CD8-positive, alpha-beta T cell (primary cell): ENCODE measurements at places on chromosomes 7 and 10.

DNA sequence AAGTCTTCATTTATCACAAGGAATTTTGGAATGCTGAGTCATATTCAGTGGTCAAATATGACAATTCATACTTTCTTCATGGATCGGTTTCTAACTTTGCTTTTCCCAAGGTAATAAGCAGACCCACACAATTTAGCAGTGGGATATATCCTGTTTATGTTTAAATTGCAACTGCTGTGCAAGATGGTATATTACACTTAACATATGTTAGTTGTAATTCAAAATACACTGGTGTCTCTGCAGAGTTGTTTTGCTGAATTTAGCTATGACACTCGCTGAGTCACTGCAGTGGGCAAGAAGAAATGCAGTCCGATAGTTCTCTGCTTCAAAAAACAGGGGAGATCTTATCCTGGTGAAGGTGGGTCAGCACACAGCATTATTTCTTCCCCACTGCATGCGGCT lies 194.8 kb upstream of the PTN start:
- no peak for DNase-seq

DNA sequence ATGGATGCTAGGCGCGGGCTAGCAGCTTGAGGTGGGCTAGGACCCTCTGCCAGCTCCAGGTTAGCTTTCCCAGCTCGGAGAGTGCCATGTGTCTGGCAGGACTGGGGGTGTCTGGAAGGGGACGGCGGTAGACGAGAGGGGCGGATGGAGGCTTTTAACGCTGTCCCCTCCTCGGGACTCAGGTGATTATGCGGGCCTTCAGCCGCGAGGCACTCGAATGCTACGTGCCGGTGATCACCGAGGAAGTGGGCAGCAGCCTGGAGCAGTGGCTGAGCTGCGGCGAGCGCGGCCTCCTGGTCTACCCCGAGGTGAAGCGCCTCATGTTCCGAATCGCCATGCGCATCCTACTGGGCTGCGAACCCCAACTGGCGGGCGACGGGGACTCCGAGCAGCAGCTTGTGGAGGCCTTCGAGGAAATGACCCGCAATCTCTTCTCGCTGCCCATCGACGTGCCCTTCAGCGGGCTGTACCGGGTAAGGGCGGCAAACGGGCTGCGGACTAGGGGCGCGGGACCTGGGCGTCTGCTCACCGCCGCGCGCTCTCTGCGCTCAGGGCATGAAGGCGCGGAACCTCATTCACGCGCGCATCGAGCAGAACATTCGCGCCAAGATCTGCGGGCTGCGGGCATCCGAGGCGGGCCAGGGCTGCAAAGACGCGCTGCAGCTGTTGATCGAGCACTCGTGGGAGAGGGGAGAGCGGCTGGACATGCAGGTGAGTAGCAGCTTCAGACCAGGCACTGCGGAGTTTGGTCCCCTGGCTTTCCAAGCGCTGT lies 1.1 kb downstream of the CYP26A1 start:
- DNase-seq: no peak

- no peak for DNase-seq
These were observed 121.9 kb downstream of the SMURF1 start for GRCh38 chr7:99021941-99022560.

DNA sequence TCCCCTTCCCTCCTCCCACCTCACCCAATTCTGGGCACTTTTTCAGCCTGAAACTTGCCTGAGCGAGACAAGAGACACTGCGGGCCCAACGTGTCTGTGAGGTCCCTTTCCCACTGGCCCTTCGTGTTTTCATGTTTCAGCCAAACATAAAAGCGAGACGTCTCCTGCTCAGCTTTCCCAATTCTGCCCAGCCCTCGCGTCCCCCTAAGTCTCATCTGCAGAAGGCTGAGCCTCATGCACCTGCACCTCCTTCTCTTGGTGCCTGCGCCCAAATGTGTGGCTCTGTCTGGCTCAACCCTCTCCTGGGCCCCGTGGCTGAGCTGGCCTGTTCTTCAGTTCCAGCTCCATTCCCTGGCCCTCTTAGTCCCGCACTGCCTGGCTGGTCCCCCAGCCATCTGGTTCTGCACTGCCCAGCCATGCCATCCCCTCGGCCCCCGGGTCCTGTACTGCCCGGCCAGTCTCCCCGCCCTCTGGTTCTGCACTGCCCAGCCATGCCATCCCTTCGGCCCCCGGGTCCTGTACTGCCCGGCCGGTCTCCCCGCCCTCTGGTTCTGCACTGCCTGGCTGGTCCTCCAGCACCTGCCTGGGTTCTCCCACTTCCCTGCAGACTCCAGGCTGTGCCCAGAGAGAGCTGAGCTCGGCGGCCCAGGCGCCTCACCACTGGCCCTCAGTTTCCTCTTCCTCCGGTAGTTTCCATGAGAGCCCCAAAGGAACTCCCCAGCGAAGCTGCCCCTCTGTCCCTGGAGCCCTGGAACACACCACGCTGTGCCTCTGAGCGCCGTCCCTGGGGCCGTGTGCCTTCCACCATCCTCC lies 224.1 kb downstream of the DNAJB6 start:
- no peak for DNase-seq

- DNase-seq: no peak
These were observed 872.4 kb downstream of the LRMDA start for GRCh38 chr10:76303682-76304316.

GRCh38 chr10:88478256-88478655 lies 104.9 kb downstream of the RNLS start:
- no peak for DNase-seq

- no peak for DNase-seq
These were observed at the start of gene SFRP4 for GRCh38 chr7:37916673-37917660. TSS of gene SFRP4 (minus strand) at chr7:37916817. CDS start at chr7:37916537, 280 bp downstream.

- no peak for DNase-seq
These were observed 370.9 kb downstream of the SH2D4B start for GRCh38 chr10:80908611-80909010.

- peak; percentile 51 for DNase-seq
These were observed 10.8 kb upstream of the XPNPEP1 start for GRCh38 chr10:109933984-109934565.

DNA sequence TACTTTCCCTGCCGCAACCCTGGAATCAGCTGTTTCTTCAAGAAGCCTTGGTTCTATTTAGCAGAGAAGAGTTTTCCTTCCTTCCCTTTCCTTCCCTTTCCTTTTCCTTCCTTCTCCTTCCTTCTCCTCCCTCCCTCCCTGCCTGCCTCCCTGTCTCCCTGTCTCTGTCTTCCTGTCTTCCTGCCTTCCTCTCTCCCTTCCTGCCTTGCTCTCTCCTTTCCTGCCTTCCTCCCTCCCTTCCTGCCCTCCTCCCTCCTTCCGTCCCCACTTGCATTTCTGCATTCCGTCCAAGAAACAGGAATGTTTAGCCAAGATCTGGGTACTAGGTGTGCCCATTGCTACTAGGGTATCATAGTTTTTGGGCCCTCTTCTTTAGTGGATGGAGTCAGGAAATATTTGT lies 21.9 kb downstream of the SND1 start:
- no peak for DNase-seq

GRCh38 chr7:111735661-111736551 lies 173.6 kb upstream of the IMMP2L start:
- peak; percentile 60 for DNase-seq

DNA sequence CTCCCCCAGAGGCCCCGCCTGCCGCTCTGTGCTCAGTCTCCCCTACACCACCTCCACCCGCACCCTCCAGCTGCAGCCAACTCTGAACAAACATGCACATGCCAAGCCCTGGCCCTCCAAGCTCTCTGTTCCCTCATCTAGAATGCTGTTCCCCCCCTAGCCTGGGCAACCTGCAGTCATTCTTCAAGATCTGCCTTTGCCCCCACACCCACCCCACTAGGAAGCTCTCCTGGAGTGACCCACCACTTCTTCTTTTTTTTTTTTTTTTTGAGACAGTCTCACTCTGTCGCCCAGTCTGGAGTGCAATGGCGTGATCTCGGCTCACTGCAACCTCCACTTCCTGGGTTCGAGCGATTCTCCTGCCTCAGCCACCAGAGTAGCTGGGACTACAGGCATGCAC lies 13.7 kb downstream of the MYL10 start:
- DNase-seq: no peak

- DNase-seq: no peak
These were observed 128.6 kb downstream of the OAT start for GRCh38 chr10:124289851-124290795.

DNA sequence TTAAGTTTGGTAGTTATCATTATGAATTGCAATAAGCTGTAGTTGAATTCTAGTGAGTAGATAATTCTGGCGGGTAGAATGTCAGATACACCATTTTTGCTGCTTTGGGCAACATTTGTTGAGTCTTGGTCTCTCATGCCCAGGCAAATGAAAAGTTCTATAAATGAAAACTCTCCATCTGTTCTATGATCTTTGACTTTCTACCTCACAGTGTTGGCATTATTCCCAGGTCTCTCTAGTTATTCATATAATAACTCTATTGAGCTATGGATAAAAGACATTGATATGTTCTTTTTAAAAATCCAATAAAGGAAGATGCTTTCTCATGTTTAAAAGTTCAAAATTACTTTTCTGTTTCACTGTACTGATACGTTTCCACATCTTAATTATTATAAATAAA lies 415.3 kb upstream of the SEMA3D start:
- no peak for DNase-seq

DNA sequence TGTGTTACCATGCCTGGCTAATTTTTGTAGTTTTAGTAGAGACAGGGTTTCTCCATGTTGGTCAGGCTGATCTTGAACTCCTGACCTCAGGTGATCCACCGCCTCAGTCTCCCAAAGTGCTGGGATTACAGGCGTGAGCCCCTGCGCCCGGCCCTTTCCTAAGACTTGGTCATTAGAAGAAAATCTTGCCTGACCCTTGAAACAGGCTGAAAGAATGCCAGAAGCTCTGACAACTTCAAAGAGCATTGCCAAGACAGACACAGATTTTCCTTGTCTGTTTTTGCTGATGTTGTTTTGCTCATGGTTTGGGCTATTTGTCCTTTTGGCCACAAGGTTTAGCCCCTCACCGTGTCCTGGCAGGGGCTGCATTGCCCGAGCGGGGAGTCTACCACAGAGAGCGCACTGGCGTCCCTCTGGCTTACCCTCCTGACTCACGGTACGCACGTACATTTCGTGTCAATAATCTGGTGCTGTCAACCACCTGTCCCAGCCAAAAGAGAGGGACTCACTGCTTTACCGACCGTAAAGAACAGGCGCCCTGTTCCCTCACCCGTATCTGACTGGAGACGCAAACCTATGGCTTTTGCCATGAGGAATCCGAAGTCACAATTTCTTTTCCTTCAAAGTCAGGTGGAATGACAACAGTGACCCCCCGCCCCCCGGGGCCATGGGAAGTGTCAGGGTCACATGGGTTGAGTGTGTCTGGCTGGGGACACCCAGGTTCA lies 10.1 kb upstream of the INPP5A start:
- DNase-seq: no peak

DNA sequence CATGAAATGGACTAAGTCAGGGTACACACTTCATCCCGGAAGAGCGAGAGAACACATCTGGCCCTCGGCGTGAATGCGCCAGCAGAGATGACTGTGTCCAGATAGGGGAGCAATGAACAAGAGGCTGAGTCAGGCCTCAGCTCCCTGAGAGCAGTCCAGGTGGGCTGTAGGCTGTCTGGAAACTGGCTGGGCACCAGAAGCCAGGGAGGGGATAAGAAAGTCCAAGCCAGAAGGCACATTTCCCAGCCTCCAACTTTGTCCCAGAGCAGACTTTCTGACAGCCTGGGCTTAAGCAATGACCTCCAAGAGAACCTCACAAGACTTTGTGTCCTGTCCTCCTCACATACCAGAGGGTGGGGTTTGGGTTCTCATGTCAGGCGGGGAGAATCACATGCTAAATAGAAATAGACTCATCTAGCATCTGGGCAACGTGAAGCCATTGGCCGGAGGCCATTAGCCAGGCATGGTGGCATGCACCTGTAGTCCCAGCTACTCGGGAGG lies 157.2 kb downstream of the ARHGAP12 start:
- DNase-seq: no peak

- DNase-seq: no peak
These were observed 63.1 kb downstream of the IKZF1 start for GRCh38 chr7:50367570-50367969.

GRCh38 chr7:99752356-99752755 lies 17.4 kb upstream of the CYP3A7 start:
- DNase-seq: no peak

GRCh38 chr7:55154096-55154495 lies 135.3 kb downstream of the EGFR start:
- no peak for DNase-seq

DNA sequence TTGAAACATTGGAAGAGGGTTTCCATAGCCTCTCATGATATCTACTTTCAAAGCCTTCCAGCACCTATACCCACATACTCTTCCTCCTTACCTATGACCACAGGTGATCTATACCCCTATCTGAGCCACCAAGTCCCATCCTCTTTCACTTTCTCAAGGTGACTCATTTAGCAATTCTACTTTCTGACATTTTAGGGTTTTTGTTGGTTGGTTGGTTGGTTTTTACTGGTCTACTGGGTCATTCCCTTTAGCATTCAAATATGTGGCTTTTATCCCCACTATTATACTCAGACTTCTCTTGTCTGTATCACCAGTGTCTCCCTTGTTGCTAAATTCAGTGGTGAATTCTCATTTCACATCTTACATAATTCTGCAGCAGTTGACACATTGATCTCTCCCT lies 130.4 kb upstream of the STEAP4 start:
- no peak for DNase-seq

GRCh38 chr7:35249537-35249907 lies 4.4 kb downstream of the TBX20 start:
- DNase-seq: no peak

- no peak for DNase-seq
These were observed 2.8 kb upstream of the LRMDA start for GRCh38 chr10:75428434-75429158.

DNA sequence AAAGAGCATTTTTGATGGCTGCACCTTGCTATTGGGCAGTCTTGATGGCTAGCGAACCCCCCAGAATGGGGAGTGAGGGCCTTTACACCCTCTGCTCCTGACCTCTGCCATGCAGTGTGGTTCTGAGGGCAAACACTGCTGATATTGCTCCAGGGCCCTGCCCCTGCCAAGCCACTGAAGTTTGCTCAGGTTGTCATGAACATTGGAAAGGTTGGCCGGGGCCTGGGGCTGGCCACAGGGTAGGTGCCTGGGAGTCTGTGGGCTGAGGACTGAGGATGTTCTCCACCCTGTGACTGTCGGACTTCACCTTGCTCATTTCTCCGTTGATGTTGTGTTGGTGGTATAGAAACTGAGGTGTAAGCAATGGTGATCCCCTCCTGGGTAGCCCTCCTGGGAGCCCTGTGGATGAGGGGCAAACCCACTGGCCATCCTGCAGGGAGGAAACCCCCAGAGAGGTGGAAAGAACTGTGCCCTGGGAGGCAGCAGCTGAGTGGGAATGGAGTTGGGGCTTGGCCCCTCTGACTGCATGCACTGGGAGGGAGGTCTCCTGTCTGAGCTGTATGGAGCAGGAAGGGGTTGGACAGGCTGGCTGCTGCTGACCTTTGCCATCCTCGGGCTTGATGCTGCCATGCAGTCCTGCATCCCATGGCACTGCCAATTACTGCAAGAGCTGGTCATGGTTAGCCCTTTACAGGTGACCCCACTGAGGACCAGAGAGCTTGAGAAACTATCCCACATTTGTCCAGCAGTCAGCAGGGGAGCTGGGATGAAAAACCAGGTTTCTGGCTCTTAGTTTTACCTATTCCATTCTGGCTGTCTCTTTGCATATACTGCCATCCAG lies 77.1 kb downstream of the SH2D4B start:
- no peak for DNase-seq
